ENCODE measurements at places on chromosomes 2 and 18.

GRCh38 chr18:80147037-80147417 lies 38.0 kb downstream of the ADNP2 start:
- no peak for DNase-seq

- DNase-seq: no peak
Observed at GRCh38 chr2:172953411-172953810, 122.2 kb upstream of the MAP3K20 start.

DNA sequence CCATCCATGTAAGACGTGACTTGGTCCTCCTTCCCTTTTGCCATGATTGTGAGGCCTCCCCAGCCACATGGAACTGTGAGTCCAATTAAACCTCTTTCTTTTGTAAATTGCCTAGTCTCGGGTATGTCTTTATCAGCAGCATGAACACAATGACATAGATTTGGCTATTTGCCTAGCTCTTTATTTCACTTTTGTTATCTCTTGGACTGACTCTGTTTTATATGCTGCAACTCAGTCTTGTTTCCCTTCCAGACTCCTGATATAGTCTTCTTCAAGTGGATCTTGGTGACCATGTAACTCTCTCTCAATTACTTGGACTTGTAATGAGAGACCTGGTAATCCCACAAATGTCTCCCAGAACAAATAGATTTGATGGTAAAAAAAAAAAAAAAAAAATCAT lies 627.6 kb downstream of the CCDC85A start:
- no peak for DNase-seq

DNA sequence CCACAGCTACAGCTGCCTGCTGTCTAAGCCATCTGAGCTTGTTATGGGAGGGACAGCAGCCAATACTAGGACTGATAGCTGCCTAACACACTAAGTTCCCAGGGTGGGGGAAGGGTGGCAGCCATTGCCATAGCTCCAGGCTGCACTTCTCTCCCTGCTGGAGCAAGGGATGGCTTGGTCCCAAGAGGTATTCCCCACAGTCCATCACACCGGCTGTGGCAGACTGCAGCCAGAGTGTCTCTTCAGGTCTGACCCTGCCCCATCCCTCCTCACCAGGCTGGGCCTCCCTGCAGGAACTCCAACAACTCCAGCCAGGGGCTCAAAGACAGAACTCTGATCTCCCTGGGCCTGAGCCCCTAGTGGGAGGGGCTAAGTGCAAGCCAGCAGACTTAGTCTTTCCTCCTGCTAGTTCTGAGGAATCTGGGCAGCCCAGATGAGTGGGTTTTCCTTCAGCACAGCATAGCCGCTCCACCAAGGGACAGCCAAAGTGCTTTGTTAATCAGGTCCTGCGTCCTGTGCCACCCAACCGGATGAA lies 632.1 kb downstream of the SOCS6 start:
- no peak for DNase-seq

DNA sequence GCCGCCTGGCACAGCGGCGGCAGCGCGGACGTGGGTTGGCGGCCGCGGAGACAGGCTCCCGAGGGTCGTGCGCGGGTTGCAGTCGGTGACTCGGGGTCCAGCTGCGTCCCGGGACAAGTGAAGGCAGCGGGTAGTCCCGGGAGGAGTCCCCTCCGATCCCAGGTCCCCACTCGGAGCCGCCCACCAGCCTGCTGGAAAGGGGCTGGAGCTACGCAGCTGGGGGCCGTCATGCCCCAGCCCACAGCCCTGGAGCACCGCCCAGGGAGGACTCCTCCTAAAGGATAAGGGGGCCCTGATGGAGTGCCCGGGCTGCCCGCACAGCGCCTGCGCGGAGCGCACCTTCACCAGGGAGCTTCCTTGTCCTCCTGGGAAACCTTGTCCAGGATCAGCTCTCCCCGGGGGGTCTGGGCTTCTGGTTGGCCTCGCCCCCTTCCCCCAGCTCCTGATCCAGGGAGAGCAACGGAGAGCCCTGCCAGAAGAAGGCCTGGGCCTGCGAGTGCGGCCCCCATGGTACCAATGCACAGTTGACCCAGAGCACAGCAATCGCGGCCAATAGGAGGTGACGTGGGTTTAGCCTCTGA lies 25.9 kb upstream of the ALPP start:
- no peak for DNase-seq

GRCh38 chr2:98240786-98241398 lies 105.4 kb upstream of the CNGA3 start:
- DNase-seq: no peak

GRCh38 chr2:234308813-234309195 lies 188.1 kb downstream of the ARL4C start:
- peak; percentile 36 for DNase-seq

GRCh38 chr18:78244779-78245178 lies 734.8 kb upstream of the SALL3 start:
- DNase-seq: no peak

- no peak for DNase-seq
Observed at GRCh38 chr2:220356076-220356475, 728.6 kb downstream of the SLC4A3 start.

DNA sequence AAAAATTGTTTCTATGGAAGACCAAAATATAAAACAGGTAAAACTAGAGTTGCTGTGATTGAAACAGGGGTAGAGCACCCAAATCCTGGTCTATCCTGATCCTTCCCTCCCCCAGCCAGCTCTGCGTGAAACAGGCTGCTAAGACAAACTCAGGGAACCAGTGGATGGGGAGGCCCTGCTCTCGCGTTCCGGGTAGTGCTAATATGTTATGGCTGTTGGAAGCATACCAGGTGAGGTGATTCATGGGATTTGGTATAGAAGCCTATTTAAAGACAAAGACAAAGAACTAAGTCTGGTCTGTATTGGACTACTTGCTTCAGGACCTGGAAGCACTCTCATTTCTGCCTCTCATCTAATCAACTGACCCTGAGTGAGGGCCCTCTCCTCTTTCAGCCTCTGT lies 63.0 kb upstream of the CCBE1 start:
- DNase-seq: no peak

DNA sequence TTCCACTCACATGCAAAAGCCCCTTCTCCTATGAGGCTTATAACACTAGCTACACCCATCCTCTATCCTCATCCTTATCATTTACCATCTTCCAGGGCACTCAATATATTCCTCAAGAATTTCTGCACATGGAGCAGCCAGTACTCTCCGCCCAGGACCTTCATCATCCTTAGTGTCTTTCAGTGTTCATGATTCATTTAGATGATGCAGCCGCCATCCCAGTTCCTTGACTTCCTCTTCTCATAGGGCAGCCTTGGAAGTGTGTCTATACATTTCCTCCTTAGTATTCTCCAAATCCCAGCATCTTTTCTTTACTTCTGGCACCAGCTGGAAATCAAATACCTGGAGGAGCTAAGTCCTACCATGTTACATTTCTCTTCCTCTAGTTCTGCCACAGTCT lies 3.0 kb upstream of the ITSN2 start:
- no peak for DNase-seq

GRCh38 chr2:201402651-201403562 lies 45.8 kb upstream of the FLACC1 start:
- no peak for DNase-seq

Data from stimulated activated CD8-positive, alpha-beta memory T cell treated with anti-CD3 and anti-CD28 coated beads, Interleukin-2, amount 100 ng/mL, for 48 hours (primary cell).